ENCODE measurements at places on chromosomes 3 and 15.

- no peak for DNase-seq
These were observed 17.2 kb upstream of the CCR4 start for GRCh38 chr3:32934150-32934742.

DNA sequence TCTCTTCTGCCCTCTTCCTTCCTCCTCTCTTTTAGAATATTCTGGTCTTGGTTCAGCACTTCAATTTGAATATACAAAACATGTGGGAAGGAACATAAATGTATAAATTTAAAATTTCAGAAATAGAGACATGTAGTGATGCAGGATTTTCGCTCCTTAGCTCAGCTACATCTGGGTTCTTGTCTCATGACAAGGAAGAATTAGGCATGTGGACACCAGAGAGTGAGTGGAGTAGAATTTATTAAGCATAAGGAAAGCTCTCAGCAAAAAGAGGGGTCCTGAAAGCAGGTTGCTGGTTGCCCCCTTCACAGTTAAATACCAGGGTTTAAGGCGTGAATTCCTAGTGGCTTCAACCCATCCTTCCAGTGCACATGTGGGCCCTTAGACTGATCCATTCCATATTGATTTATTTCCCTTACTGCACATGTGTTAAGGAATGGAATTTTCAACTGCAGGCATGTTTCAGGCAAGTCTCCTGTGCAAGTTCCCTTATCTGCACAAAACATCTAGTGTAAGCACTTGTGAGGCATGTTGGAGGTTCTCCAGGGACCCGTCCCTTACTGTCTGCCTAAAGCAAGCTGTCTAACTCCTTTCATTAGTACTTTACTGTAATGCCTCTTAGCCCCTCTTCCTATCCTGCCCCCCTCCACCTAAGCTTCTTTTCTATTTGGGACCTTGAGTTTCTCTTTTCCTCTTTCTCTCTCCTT is 133.2 kb upstream of the STRIT1 start:
- no peak for DNase-seq

- DNase-seq, result no peak
These were observed 125.8 kb downstream of the ERC2 start for GRCh38 chr3:56342475-56342874.

DNA sequence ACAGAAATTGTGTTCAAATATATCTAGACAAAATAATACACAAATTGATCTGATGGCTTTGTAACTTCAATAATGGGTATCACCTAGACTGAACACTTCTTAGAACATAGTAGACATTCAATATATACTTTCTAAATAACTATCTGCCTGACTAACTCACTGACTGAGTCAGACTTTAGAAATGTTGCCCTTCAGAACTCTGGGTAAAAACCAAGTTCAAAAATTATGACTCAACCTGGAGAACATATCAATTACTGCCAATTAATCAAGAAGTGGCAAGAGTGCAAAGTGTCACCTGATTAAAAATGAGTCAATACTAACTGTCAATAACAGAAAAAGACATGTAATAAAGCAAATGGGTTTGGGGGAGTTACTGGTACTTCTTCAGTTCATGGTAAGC is 144.6 kb upstream of the TMCO5A start:
- DNase-seq, result no peak

- no peak for DNase-seq
These were observed 23.9 kb downstream of the SLC6A6 start for GRCh38 chr3:14426305-14426620.

- no peak for DNase-seq
These were observed 282.3 kb upstream of the TBL1XR1 start for GRCh38 chr3:177479630-177480029.

DNA sequence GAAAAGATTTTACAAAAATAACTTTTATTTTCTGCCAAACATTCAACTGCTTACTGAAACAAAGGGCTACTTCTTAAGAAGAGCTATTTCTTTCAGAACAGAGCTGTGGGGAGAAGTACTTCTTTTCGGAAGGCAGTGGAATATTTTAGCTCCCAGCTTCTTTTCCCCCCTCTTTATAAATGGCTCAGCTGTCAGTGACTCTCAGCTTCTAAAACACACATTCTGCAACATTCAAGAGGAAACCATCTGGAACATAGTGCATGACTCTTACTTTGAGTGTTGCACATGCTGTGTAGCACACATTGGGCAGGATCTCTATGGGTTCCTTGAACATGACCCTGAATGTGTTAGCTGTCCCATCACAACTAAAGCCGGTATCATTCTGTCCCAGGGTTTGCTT is 7.0 kb upstream of the C15orf40 start:
- no peak for DNase-seq

DNA sequence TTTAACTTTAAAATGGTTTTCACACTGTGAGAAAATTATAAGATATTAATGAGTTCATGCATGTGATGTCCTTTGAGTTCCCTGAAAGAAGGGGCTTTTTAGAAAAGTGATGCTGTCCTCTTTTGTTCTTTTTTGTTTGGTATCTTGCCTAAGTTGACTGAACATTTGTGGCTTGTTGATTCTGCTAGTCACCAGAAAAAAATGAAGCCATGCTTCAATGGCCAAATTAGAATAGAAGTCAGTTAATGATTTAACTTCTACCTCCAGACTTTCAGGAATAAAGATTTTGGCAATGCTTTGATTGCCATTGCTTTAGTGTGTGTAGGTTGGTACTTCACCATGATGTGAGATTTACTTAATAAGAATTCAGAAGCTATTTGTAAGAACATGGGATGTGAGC is 260.6 kb upstream of the NECTIN3 start:
- DNase-seq, result no peak

DNA sequence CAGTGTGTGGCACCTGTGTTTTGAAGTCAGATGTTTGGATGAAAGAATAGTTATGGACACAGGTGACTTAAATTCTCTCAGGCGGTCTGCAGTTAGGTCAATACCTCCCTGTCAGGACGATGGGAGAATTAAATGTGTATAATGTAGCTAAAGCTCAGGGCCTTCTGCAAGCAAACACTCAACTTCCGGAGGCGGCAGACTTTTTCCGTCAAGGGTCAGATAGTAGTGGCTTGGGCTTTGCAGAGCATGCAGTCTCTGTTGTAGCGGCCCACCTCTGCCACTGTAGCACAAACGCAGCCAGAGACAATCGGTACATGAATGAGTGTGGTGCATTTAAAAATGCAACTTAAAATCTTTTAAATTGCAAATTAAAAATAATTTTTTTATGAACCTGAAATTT is 47.4 kb downstream of the CMTM8 start:
- no peak for DNase-seq

DNA sequence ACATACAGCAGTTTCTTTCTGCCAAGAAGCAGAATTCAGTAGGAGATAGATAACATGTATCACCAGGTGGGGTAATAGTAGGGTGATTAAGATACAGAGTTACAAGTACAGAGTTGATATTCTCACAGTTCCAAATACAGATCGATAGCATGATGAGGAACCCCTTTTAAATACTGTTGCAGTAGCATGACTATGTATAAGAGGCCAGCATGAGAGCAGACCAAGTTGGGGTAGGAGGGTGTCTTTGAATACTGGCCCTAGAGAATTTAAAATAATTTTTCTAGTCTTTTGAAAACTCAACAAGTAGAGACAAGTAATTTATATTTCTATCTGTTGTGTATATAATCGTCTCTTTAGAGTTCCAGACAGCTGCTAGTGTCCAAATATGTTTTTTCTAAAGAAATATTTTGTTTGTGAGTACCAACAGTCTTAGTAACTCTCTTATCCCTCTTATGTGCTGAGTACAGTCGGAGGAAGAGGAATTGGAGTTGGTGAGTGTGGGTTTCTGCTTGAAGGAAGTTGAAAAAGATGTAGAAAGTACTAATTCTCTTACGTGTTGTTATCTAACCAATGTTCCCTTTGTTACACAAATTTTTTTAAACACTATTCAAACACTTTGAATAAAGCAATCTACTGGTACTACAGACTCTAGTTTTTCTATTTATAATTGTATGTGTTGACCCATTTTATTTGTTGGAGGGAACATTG is 30.2 kb downstream of the LYSMD4 start:
- no peak for DNase-seq

DNA sequence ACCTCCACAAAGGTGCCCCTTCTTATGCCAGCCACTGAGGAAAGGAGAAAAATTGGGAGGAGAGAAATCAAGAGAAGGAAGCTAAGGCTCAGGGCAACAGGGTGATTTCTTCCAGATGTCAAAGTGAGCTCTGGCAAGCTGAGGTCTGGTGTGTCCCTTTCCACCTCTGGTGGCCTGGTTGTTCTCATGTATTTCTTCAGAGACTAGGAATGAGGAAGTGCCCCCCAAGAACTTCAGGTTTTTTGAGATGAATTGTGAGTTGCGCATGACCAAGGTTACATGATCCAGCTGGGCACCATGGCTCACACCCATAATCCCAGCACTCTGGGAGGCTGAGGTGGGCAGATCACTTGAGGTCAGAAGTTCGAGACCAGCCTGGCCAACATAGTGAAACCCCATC is 5.6 kb downstream of the RAB6B start:
- no peak for DNase-seq

GRCh38 chr15:33608714-33609113 is 297.9 kb downstream of the RYR3 start:
- no peak for DNase-seq
